ENCODE measurements at places on chromosomes 13 and 19.

DNA sequence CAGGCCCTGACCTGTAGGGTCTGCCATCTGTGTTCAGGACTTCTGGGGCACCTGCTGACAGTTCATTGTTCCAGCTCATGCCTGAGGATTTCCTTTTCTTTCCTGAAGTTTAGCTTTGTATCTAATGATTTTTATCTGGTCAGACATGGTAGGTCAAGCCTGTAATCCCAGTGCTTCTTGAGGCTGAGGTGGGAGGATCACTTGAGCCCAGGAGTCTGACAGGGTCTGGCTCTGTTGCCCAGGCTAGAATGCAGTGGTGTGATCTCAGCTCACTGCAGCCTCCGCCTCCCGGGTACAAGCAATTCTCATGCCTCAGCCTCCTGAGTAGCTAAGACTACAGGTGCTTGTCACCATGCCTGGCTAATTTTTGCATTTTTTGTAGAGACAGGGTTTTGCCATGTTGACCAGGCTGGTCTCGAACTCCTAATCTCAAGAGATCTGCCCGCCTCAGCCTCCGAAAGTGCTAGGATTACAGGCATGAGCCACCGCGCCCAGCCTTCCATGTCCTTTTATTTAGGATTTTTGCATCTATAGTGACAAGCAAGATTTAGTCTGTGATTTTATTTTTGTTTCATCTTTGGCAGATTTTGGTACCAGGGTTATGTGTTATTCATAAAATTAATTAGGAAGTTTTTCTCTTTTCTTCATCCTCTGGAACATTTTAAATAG, 33.2 kb downstream of the CHST8 start:
- no peak for DNase-seq

GRCh38 chr13:69551193-69551592, 556.4 kb upstream of the ATXN8OS start:
- DNase-seq = no peak

GRCh38 chr19:2287585-2288337, 5.8 kb upstream of the PEAK3 start:
- no peak for DNase-seq

- no peak for DNase-seq
Measured at GRCh38 chr19:40157059-40157458, 34.2 kb upstream of the MAP3K10 start.

- DNase-seq = no peak
Measured at GRCh38 chr13:43528992-43529391, 257.8 kb downstream of the ENOX1 start.

DNA sequence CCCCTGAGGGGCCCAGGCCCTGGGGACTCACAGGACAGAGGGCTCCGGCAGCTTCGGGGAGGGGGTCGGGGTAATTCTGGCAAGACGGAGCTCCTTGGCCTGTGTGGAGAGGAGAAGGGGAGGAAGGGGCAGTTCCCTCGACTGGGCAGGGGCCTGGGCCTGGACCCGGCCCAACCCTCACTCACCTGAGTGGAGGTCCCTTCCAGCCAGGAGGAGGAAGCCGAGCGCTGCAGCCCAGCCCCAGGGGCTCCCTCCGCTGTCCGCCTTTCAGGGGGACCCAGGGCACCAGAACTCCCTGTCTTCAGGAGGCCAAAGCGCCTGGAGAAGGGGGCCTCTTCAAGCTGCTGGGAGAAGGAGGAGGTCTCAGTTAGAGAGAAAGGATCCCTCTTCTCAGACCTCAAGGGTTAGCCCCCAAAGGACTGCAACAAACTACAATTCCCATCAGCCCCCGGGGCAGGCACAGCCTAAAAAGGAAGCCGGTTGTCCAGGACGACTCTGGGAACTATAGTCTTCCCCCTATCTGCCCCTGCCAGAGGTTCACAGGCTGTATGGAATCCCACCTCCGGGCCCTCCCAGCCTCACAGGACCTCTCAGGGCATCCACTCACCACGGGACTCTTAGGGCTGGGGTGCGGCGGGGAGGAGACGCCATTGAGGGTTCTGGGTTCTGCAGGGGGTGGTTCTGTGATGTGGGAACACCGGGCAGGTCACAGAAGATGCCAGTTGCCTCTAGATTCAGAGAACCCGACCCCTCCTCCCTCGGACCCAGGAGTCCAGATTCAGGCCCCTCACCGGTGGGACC, 19.8 kb downstream of the EPS8L1 start:
- DNase-seq = no peak

- DNase-seq = peak; percentile 27
Measured at GRCh38 chr13:61413572-61414535, 1.8 kb downstream of the PCDH20 start.

DNA sequence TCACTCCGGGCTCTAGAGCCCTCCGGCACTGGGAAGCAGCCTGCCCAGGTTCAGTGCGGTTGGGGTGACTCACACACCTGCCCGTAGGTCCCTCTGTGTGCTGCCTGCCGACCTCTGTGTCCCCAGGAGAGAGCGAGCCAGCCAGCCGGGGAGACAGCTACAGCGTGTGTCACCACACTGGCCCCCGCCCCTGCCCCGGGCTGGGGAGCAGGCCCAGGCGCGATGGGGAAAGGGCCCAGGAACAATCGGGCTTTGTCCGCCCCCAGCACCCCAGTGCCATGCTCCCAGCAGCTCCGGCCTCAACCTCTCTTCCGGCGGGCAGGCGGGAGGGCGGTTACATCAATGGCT, at the start of gene KLK6:
KLK6 (minus strand) TSS at position 179 of the 348 bp plus-strand sequence. CDS start 1,487 bp downstream, outside the sequence.
- DNase-seq = no peak

Data from astrocyte of the hippocampus (primary cell).